ENCODE measurements at places on chromosomes 6 and 20. TPM values are rescaled to one million over a fixed set of nuclear protein-coding genes. Genes with fewer than 3 reads are reported as not detected.
A peak's percentile ranks its signal among the peaks of the same experiment; 100 is the strongest.

Gene BEND6
- 6.4 TPM for total RNA-seq

Gene FOXQ1
- total RNA-seq, result not detected

DNA sequence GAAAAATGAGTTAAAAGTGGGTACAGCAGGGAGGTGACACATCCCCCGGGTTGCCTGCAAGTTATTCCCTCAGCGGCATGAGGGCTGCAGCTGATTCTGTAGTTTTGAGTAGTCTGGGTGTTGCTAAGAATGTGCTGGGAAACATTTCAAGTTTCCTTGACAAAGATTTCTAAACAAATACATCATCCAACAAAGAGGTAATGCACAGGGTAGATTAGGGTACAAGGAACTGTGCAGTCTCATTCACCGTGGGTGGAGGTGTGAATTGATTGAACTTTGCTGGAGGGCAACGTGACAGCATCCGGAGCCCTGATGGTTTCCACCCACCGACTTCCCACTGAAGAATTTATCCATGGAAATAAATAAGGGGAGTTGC lies 21.8 kb downstream of the CASS4 start:
- no peak for DNase-seq

- DNase-seq, result peak; percentile 98
Observed at GRCh38 chr6:156780102-156780641, 3.0 kb downstream of the ARID1B start.

DNA sequence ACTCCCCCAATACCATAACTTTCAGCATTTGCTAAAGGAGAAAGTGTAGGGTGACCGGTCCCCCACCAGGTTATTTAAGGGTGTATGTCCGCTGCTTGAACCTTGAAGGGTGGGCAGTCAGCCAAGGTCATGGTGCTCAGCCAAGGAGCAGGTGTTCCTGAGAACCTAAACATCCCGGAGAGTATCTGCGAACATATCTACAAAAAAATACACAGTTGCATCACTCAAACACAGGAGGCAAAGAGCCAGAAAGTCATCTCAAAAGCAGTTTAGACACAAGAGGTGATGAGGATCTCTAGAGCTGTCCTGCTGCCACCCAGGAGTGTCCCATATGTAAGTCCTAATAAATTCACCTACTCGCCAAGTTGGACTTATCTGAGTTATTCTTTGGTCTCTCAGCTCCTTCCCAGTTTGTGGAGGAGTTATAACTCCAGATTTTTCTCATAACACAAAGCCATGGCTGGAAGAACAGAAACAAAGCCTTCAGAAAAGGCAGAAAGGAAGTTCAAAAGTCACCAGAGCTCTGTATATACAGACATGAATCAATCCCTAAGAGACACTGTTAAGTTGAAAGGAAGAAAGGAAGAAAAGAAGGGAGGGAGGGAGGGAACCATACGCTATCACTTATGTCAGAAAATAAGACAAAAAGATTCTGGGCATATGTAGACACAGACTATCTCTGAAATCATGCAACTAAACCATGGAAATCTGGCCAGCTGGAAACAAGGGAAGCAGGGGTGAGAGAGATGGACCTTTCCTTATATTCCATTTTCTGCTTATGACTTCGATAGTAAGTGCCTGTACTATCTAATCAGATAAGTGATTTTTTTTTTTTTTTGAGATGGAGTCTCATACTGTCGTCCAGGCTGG lies 11.3 kb downstream of the MBOAT1 start:
- DNase-seq, result no peak

DNA sequence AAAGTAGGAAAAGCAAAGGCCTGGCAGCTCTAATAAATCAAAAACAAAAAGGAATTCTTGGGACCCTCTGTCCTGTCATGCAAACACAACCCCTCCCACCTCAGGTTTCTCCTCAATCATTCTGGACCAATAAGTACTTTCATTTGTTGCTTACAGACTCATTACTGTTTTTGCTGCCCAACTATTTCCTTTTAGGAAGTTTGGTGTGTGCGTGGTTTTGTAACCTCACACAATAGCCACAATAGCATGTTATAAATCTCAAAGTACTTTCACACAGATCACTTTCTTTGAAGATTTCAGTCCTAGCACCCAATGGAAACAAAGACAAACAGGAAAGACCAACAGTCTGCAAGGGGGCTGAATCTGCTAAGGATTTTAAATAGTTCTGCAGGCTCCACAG lies 4.5 kb downstream of the MRPL14 start:
- DNase-seq, result no peak

- DNase-seq, result peak; percentile 76
Observed at GRCh38 chr6:6546318-6547109, 42.0 kb upstream of the LY86 start.

- DNase-seq, result no peak
Observed at GRCh38 chr20:58833921-58834320, 16.8 kb downstream of the GNAS-AS1 start.
